Uterus (tissue), 4 donors: ENCODE measurements at places on chromosomes 3 and 15. TPM values are rescaled to one million over a fixed set of nuclear protein-coding genes. Genes with fewer than 3 reads are reported as not detected.

DNA sequence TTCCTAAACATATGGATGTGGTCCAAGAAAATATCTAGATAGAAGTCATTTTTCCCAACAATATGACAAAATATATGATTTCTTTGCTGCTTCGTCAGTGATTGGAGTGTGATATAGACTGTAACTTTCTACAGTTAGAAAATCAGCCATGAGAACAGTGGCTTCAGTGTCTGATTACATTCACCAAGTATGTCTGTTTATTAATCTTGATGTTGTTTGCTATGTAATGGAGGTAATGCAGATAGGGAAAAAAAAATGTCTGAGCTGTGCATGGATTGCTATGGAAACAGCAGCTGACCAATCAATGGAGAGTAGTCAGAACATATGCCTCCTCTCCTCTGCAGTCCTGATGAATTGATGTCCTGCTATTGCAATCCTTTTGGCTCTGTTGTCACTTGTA is 72.3 kb upstream of the GAP43 start:
- no peak for DNase-seq

GRCh38 chr15:89379818-89380217 is 45.2 kb upstream of the POLG start:
- DNase-seq = no peak

- DNase-seq = no peak
Measured at GRCh38 chr15:70023064-70023768, 74.5 kb downstream of the TLE3 start.

GRCh38 chr15:63458026-63458425 is 46.4 kb upstream of the USP3 start:
- no peak for DNase-seq

DNA sequence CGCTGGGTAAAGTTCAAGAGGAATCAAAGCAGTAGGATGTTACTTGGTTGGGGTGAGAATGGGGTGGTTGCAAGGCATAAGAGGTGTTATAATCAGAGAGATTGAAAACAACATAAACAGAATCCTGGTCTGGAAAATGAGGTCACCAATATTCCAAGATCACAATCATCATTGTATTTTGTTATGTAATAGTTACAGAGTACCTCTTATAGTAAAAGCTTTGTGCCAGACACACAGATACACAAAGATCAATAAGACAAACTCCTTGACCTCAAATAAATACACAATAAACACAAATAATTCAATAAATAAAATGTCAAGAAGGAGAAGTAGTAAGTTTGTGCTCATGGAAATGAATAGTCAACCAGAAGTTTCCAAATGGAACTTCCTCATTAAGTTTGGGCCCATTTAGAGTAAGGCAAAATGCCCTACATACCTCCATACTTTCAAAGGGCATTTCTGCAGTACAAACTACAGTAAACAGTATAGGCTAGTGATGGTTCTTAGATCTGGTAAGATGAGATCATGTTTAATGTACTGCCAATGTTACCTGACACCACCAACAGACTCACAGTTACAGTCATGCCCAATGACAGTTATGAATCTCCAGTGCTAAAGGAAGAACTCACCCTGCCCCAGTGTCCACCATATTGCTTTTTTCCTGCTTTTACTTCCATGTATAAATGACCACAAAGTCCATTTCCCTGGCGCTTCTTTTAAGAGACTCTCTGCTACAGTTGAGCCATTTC is 93.4 kb downstream of the KCNMB2 start:
- no peak for DNase-seq

GRCh38 chr3:100022506-100022905 is 91.8 kb downstream of the FILIP1L start:
- no peak for DNase-seq

DNA sequence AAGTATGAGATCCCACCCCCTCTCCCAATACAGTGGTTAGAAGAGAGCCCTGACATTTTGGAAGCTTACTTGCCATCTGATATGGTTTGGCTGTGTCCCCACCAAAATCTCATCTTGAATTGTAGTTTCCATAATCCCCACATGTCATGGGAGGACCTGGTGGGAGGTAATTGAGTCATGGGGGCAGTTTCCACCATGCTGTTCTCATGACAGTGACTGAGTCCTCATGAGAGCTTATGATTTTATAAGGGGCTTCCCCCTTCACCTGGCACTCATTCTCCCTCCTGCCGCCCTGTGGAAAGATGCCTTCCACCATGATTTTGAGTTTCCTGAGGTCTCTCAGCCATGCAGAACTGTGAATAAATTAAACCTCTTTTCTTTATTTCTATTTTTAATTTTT is 28.8 kb upstream of the HES1 start:
- DNase-seq = no peak

- DNase-seq = no peak
Measured at GRCh38 chr3:29282427-29283230, 1.8 kb downstream of the RBMS3 start.

GRCh38 chr3:151074256-151074655 is 11.2 kb upstream of the MED12L start:
- DNase-seq = no peak

GRCh38 chr3:27681249-27681748 is 40.8 kb downstream of the EOMES start:
- no peak for DNase-seq

TGM5 gene
- total RNA-seq = not detected
